ENCODE measurements at places on chromosomes 7 and 10. TPM values are rescaled to one million over a fixed set of nuclear protein-coding genes. Genes with fewer than 3 reads are reported as not detected.

DNA sequence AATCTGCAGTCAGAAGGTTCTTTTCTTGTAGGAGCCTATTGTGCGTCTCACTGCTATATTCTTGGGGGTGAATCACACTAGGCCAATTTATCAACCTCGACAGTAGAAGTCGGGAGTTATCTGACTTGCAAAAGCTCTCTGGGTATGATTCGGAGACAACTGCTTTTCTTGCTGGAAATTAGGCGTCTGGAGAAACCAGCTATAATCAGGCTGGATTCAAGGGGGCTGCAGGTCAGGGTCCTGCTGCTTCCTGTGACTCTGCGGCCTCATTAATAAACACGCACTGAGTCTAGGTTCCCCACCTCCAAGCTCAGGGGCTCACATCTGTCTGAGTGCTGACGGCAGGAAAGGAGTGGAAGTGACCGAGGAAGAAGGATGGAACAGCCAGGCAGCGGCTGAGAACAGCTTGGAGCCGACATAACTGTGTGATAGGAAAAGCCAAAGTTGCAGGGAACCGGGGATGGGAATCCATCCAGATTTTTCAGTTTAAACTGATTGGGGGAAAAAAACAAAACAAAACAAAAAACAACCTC lies 184.6 kb downstream of the FANK1 start:
- peaks cover 14% of the 10 kb centered on the region for H3K27me3 ChIP-seq
- DNase-seq = no peak
- no peaks in the 10 kb centered on the region for H3K36me3 ChIP-seq

Gene BTBD16
- not detected for total RNA-seq

DNA sequence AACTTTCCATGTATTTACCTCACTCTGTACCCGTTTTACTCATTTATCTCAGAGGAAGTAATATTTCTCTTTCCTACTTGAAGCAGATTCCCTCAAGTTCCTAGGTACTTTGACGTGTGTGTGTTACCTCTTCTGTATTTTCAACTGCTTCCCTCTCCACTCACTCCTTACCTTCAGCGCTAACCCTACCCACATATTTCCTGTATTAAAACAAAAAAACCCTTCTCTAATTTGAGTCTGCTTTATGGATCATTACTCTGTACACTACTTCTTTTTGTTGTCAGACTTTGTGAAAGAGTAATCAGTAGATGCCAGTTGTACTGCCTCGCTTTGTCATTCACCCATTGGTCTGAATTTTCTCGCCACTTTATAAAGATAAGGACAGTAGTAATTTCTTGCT lies 74.0 kb downstream of the CDK13 start:
- no peaks in the 10 kb centered on the region for H3K27me3 ChIP-seq
- no peak overlapping the region for H3K4me3 ChIP-seq
- no peaks in the 10 kb centered on the region for H3K4me1 ChIP-seq
- H3K27ac ChIP-seq = no peak overlapping the region

DNA sequence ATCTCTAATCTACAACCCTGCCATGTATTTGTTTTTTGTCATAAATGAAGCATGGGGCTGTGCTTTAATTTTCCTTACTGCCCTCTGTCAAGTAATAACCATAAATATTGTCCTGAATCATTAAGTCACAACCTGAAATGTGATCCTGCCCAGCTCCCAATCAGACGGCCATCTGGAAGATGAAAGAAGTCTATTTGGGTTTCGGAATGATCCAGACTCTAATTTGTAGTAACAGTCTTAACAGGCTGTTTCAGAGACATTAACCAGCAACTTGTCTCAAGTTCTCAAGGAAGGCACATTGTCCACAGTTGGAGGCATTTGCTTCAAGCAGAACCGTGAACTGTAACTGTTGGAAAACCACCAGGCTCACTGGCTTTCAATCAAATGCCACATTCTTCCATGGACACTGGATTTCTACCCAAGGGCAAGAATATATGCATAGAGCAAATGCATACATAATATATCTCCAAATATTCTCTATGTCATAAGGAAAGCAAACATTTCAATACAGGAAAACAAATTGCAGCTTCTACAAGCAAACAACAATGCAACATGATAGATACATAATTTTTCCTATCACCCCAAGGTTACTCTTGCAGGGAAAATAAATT lies 405.2 kb upstream of the NPVF start:
- H3K4me3 ChIP-seq = no peak overlapping the region
- no peak for DNase-seq
- H3K27me3 ChIP-seq = no peaks in the 10 kb centered on the region
- H3K36me3 ChIP-seq = no peaks in the 10 kb centered on the region

Gene CALN1
- total RNA-seq = not detected

DNA sequence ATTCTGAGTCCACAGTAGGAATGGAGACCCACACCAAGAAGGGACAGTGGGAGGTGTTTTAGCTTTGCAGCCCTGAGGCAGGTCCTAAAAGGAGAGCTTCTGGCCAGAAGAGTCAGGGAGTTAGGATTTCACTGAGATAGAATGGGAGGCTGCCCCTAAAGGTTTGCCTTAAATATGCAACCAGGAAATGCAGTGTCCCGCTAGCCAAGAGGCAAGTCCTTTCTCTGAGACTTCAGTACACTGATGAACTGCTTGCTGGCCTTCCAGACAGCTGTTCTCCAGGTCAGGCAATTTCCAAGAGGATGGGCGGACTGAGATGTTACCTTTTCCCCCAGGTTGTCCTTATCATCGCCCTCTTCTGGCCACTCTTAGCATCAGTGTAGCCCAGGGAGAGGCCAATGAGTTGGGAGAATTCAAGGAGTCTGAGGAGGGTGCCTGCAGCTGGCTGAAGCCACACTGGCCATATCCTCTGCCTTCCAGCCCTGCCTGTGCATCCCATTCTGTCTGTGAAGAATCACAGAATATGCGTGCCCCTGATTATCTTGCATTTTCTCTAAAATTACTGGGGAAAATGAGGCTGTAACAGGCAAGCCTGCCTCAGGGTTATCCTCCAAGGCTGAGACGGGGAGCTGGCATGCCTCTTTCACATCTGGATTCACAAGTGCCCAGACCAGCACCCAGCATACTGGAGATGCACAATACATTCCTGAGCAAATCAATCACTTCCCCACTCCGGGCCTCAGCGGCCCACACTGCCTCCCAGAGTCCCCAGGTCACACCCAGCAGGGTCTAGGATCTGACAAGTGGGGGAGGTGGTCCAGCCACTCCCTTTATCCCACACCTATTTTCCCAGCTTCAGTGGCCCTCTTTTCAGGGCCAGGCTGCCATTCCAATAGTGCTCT lies 2.4 kb downstream of the TLL2 start:
- peak overlapping the region; percentile 89 for H3K4me3 ChIP-seq
- peaks cover 8% of the 10 kb centered on the region for H3K27me3 ChIP-seq
- peaks cover 16% of the 10 kb centered on the region for H3K4me1 ChIP-seq
- H3K36me3 ChIP-seq = no peaks in the 10 kb centered on the region

Gene AS3MT
- 29.3 TPM for total RNA-seq

Gene ACTR3C
- 2.6 TPM for total RNA-seq

DNA sequence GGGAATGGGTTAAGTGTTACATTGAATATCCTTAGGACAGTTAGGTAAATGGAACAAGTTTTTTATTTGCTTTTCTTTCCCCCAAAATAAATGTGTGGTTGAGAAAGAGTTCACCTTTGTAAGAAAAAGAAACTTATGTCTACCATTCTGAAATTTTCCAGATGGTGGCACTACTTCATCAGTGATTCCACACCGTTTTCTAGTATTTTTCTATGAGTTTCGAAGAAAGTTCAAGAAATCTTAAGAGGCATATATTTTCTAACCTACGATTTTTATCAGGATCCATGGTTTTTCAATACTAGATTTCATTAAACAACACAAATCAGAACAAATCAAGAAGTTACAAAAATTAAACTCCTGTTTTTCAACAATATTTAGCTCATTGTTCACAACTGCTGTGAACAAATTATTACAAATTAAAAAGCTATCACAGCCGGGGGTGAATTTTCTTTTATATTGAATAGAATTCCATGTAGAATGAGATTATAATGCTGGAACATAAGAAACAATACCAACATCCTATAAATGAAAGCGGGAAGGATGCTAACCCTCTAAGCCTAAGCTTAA lies 163.1 kb upstream of the NPVF start:
- H3K27me3 ChIP-seq = no peaks in the 10 kb centered on the region
- no peak overlapping the region for H3K27ac ChIP-seq
- H3K4me3 ChIP-seq = no peak overlapping the region
- H3K36me3 ChIP-seq = no peaks in the 10 kb centered on the region
- DNase-seq = no peak
- no peaks in the 10 kb centered on the region for H3K4me1 ChIP-seq

DNA sequence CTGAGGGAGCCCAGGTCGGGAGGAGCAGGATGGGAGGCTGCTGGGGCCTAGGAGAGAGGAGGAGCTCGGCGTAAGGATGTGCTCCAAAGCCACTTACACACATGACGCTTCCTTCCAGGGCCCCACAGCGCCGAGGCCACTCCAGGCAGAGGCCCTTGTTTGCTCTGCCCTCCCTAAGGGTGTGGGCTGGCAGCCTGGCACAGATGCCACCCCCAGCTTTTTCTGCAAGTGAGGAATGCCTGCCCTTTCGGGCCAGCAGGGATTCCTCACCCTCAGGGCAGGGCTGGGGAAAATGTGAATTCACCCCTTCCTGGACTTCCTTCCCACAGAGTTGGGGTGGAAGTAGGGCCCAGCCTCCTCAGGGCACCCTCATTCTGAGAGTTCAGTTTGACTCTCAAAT lies 5.6 kb upstream of the AQP1 start:
- no peaks in the 10 kb centered on the region for H3K27me3 ChIP-seq
- H3K36me3 ChIP-seq = no peaks in the 10 kb centered on the region
- H3K4me1 ChIP-seq = peaks cover 71% of the 10 kb centered on the region

GRCh38 chr10:22301193-22301592 lies 15.0 kb upstream of the COMMD3 start:
- DNase-seq = no peak
- peaks cover 5% of the 10 kb centered on the region for H3K27me3 ChIP-seq
- no peak overlapping the region for H3K27ac ChIP-seq
- H3K36me3 ChIP-seq = no peaks in the 10 kb centered on the region

DNA sequence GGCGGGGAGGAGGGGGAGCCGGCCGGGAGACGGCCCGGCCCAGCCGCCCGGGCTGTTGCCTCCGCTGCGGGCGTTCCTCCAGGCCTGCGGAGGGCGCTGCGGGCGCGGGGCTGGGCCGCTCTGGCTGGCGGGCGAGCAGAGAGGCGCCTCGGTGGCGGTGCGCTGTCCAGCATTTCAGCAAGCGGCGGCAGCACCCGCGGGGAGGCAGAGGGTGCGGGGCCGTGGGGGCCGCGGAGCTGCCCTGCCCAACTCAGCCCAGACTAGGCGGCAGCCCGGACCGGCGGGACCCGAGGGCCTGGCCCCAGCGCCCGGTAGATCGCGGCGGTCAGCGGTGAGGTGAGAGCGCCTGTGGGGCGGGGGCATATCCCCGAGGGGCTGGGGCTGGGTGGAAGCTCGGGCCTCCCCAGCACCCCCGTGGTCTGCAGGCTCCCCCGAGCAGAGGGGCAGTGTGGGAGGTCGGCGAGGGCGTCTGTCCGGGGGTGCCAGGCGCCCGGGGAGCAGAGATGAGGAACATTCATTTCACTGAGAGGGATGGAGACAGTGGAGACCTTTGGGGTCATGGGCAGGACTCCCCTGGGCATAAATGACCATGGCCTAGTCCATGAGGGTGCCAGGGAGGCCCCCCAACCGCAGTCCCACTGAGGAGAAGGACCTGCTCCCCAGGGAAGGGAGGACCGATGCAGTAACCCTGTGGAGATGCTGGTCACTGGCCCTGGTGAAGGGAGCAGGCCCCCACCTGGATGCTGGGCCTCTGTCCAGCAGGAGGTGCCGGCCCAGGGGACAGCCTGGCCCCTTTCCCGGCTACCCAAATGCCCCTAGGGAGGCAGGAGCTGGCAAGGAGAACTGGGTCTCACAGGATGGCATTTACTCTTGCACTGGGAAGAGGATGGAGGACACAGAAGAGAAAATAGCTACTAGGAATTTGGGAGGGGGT lies at the start of gene SRRM3:
TSS of gene SRRM3 (plus strand) at position 165 of the 934 bp plus-strand sequence. CDS start 33,171 bp downstream, outside the sequence.
- no peaks in the 10 kb centered on the region for H3K36me3 ChIP-seq
- DNase-seq = peak; percentile 63
- no peak within 1 kb of the TSS for H3K4me3 ChIP-seq
- H3K4me1 ChIP-seq = peaks cover 4% of the 10 kb centered on the region

Gene DRGX
- total RNA-seq = not detected

Measured in heart right ventricle (tissue), 16 donors.